ENCODE measurements at places on chromosomes 7 and 10.

DNA sequence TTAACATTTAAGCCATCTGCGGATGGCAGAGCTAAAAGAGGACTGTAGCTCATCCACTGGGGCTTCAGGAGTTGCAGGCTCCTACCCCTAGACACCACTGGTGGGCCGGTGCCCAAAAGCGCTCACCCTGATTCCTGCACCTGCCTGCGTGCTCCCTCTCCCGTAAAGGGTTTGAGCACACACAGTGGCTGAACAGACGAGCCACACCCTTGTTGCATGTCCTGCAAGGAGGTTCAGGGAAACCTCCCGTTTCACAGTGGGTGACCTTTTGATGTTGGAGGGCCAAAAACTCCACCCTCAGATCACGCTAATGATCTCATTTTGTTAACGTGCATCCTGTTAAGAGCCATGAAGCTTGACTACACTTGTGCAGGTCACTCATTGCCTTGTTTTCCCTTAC is 37.9 kb downstream of the SYPL1 start:
- DNase-seq, result no peak

DNA sequence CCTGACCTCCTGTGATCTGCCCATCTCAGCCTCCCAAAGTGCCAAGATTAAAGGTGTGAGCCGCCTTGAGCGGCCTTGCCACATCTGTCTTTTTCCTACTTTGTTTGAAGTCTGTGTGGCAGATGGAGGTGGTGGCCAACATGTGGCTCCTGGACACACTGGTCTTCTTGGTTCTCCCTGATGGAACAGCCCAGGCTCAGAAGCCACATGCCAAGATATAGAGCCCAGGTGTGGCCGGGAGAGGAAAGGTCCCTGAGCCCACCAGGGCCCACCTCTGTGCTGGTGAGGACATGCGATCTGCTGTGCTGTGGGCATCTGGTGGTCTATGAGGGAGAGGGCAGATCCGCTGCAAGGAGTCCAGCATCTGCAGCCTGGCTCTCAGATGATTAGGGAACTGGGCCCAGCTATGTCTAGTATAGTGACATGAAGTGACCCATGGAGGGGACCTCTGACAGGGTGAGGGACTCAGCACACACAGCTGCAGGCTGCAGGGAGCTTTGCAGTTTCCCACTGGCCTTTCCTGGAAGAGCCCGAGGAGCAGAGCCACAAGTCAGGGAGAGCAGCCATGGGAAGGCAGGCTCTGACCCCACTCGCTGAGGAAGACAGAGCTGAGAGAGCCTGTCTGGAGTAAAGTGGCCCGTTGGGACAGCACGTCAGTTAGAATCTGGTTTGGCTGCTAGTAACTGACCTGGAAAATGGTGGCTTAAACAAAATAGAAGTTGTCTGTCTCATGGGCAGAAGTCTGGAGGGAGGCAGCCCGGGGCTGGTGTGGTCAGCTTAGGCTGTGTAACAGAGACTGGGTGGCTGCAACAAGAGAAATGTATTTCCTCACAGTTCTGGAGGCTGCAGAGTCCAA is 25.9 kb downstream of the ADCY1 start:
- no peak for DNase-seq

GRCh38 chr10:126944191-126944590 is 39.0 kb downstream of the DOCK1 start:
- DNase-seq, result no peak

GRCh38 chr10:7525314-7526016 is 114.6 kb upstream of the SFMBT2 start:
- DNase-seq, result peak; percentile 82

- no peak for DNase-seq
These were observed 10.4 kb downstream of the ASB15 start for GRCh38 chr7:123612024-123612423.

- DNase-seq, result no peak
These were observed 21.1 kb downstream of the CUL1 start for GRCh38 chr7:148719753-148720152.

- DNase-seq, result no peak
These were observed 208.1 kb upstream of the HDAC9 start for GRCh38 chr7:18287482-18287881.

GRCh38 chr10:101305320-101306241 is 48.4 kb upstream of the BTRC start:
- no peak for DNase-seq

DNA sequence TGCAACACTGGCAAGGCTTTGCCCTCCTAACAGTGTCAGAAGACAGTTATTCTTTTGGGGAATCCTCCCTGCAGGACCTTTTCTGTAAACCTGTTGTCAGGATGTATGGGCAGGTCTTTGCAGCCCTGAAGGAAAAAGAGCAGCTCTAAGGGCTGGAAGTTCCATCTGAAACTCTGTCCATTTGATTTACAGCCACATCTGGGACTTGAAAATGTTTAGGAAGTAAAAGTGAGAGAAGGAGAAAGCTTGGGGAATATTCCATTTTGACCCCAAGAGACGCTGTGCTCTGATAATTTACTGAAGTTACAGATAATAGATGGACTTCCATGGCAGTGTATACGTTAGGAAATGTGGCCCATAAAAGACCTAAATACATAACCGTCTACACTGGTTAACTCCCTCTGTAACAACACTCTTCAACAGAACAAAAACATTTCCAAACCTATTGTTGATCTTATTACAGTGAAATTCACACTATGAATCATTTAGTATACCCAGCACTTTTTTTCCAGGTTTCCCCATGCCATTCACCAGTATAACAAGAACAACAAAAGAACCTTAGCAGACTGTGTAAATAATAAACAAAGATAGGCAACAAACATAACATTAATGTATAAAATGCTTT is 89.1 kb downstream of the KIAA1549 start:
- DNase-seq, result peak; percentile 43

GRCh38 chr7:135728136-135728669 is at the start of gene SLC13A4:
Gene SLC13A4, minus strand, starts transcription at chr7:135728186. Its CDS starts 690 bp downstream, at chr7:135727496.
- peak; percentile 24 for DNase-seq

Data from GM23248 (cell line).